Stimulated activated CD4-positive, alpha-beta T cell treated with anti-CD3 and anti-CD28 coated beads, Interleukin-2, amount 100 ng/mL, for 48 hours (primary cell): ENCODE measurements at places on chromosomes 1 and 21.
A peak's percentile ranks its signal among the peaks of the same experiment; 100 is the strongest.

GRCh38 chr1:35714921-35715567 lies 3.6 kb downstream of the C1orf216 start:
- no peak for DNase-seq

GRCh38 chr1:23565776-23566175 lies 6.5 kb upstream of the ID3 start:
- DNase-seq = no peak

DNA sequence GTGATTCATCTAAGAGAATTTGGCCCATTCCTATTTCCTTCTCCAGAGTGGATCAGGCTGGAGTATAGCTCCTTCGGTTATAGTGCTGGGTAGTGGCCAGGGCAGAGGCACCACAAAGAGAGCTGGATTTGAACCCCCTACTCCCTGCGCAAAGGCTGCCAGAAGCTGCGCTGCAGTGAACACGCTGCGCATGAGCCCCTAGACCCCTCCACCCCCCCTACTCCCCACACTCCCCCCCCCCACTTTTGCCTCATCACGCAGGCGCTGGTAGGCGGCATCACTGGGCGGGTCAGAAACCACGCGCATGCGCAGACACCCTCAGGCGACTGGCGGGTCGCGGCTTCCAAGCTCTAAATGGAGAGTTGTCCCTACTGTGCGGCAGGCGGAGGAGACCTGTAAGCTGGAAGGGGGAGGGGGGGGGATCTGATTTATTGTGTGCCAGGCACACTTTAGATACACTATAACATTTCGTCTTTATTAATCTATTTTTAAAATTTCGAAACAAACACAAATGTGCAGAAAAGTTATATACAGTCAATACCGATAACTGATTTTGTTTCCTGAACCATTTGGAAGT lies 38.7 kb upstream of the HMGN1 start:
- DNase-seq = peak; percentile 92

DNA sequence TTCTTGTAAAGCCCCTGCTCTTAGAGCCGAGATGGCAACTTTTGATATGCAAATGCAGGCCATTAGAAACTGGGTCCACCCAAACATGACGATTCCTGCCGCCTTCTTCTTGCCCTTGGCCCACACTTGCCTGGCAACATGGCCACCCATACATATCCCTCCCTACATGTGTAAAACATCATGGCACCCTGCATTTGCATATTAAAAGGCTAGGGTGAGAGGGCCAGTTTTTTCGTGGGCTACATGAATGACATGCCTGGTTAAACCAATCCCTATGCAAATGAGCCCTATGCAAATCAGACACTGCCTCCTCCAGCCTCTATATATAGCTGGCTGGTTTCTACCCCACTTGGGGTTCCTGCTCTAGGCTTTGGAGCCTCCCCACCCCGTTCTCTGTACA lies 18.8 kb downstream of the PLA2G2A start:
- DNase-seq = no peak

DNA sequence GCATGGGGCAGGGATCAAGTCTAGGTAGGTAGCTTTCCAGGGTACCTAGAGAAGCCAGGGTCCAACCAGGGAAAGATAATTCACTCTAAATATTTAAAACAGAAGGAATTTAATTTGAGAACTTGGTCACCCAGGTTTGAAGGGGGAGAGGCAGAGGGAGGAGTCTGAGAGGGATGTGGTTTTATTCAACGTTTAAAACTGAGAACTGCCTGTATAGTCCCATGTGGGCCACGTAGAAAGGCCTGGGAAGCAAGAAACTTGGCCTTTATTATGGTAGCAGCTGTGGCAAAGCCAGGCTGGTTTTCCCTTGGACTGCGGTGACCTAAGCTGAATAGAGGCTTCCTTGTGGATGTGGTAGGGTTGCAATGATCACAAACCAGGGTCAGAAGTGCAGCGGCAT lies 42.0 kb upstream of the DUSP10 start:
- no peak for DNase-seq

DNA sequence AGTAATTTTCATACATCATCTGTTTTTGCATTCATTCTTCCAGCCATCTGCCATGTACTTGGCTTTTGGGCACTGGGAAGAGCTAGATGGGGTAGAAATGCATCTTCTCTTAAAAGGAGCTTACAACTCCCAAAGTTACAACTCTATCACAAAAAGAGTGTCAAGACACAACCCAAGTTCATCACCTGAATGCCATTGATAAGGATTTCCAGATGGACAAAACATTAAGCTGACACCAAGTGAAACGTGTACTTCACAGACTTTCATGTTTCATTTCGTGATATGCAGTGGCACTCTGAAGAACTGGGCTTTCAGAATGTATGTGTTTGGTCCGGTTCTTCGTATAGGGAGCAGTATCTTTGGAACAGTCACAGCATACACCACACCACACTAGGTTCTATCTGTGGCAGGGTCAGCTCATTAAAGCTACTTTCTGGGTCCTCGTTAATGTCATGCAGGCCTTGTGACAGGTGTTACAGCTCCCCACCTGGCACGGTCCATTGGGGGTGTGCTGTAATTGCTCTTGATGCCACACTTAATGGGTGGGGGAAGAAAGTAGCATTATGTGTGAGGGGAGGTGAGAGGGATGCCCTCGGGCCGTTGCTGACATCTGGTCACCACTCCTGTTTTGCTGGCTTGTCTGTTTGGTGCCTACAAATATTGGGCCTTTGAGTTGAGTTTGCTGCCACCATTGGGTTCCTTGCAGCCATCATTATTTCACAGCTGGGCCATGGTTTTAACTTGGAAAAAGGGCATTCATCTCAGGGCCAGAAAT lies 164.9 kb downstream of the NFIA start:
- DNase-seq = no peak

DNA sequence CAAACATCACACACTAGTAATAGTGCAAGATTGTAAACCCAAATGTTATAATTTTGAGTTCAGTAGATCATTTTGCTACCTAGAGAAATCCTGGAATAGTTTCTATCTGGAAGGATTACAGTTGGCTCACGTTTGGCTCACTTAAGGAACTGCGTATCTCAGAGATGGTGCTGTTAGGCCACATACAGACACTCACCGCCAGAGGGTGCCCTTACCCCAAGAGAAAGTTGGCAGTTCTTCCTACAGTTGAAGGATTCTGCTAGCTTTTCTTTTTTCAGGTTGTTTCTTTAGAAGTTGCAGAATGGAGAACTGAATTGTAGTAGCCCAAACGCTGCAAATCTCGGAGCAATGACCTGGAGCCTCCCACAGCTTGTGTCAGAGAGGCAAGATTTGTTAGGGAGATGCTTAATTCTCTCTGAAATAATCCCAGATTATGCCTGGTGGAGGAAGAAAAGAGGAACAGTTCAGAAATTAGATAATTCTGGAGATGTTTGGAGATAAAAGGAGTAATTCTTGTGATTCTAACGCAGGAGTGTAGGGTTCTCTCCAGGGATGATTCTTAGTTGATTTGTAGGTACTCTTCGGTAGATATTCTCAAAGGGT lies 87.9 kb upstream of the PAPPA2 start:
- DNase-seq = peak; percentile 61

- no peak for DNase-seq
These were observed 29.6 kb downstream of the ITLN2 start for GRCh38 chr1:160924791-160925651.

- DNase-seq = no peak
These were observed 405.9 kb downstream of the TTLL7 start for GRCh38 chr1:83593073-83593472.

DNA sequence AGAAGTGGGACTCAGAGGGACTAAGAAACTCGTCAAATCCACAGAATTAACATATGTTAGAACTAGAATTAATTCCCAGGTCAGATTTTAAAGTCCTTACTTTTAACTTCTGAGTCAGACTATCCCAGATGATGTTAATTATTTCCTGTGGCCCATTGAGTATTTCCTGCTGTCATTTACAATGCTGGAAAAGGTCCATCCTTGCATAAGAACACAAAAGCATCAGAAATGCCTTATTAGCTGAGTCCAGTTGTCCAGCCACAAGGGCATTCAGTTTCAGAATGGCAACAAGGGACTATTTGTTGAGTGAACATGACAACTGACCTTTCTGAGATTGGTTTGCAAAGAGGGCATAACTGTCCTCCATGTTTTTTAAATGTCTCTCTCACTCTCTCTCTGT lies 16.5 kb upstream of the HIVEP3 start:
- DNase-seq = no peak
